ENCODE measurements at places on chromosomes 11 and 22.
A peak's percentile ranks its signal among the peaks of the same experiment; 100 is the strongest.

GRCh38 chr11:32171445-32171844 is 80.6 kb downstream of the RCN1 start:
- DNase-seq = no peak

DNA sequence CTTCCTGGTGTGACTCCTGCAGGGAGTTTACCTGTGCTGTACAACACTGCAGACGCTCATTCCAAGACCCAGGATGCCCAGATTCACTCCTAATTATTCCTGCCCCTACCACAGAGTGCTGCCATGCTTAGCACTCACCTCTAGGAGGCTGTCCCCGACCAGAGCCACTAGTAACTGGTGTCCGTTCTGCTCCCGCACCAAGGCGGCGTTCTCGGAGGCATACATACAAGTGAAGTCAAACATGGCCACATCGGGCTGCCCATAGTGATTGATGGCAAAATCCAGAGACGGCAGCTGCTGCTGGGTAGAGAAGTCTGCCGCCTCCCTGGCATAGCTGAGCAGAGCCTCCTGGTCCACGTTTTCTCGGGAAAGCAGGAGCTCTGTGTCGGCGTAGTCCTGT is 122.3 kb upstream of the BID start:
- DNase-seq = no peak

GRCh38 chr11:4543561-4543960 is 1.4 kb upstream of the OR52M1 start:
- no peak for DNase-seq

DNA sequence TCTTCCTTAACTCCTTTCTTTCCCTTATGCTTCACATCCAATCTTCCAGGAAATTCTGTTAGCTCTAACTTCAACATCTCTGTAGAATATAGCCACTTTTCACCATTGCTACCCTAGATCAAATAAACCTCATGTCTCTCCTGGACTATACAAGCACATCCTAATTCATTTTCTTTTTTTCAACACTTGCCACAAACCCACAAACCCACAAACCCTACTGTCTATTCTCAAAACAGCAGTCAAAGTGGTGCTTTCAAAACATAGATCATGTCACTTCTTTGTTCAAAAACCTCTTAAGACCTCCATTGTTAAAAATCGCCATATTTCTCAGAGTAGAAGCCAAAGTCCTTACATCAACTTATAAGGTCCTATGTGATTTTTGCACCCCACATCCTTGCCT is 94.3 kb downstream of the PIWIL4 start:
- no peak for DNase-seq

GRCh38 chr22:40484906-40485669 is 114.7 kb downstream of the SGSM3 start:
- DNase-seq = no peak

- peak; percentile 91 for DNase-seq
Measured at GRCh38 chr22:20429254-20430100, 8.1 kb downstream of the SCARF2 start.

DNA sequence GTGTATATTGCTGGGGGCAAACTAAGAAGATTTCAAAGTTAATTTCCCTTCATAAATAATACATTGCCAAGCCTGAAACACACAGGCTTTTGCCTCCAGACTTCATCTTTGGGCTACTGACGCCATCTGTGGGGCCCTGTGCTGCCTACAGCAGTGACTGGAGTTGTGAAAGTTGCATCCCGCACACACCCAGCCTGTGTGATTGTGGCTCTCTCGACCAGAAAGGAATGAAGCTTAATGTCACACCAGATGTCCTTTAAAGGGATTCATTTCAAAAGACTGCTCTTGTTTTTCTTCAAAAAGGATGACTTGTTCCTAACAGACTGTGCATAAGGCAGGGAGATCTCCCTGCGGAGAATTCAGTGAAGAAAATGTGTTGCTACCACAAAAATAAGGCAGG is 210.5 kb downstream of the FAM181B start:
- no peak for DNase-seq

DNA sequence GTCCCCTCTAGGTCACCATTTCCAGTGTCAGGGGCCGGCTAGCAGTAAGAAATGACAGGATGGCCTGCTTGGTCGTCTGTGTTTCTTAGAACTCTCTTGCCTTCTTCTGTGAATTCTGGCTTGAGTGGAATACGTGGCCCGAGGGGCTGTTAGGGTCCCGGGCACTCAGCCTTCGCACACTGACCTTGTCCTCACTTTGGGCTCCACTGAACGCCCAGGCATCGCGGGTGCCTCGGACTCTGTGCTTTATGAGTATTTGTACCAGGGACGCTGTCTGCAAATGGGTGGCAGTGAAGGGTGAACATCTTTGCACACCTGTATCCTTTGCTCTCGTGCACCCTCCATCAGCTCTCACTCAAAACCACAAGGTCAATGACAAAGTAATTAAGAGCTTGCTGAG is 123.4 kb upstream of the ANO1 start:
- no peak for DNase-seq

DNA sequence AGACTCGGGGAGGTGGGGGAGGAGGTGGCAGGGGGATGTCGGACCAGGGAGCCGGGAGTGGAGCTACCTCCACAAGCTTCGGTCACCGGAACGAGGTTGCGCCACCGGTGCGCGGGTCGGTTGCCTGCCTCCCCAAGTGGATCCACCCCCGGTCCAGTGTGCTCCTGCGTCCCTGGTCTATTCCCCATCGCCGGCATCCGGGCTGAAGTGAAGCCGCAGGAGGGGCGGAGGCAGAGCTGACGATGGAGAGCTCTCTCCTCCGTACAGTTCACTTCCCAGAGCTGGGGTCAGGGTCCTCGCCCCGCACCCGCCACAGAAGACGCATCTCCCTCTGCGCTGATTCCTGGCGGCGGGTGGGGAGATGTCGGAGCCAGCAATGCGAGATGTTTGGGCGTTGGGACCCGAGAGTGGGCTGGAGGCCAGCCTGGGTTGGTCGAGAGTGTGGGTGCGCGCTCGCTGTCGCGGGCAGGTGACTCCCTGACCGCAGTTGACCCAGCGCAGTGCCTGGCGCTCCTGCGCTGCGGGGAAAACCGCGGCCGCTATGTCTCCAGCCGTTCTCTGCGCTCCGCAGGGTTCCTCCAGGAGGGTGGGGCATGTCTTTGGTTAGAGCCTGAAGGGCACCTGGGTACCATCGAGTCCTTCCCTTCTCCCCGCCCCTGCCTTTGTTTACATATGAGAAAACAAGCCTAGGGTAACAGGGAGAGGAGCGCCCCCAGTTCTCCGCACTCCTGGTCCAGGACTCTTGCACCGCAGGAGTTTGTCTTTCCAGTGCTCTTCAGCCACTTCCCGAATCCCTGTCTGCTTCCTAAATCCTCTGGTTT is 1.7 kb downstream of the C11orf96 start:
- DNase-seq = peak; percentile 34

GRCh38 chr11:56659755-56660154 is 3.7 kb upstream of the OR5AR1 start:
- no peak for DNase-seq

DNA sequence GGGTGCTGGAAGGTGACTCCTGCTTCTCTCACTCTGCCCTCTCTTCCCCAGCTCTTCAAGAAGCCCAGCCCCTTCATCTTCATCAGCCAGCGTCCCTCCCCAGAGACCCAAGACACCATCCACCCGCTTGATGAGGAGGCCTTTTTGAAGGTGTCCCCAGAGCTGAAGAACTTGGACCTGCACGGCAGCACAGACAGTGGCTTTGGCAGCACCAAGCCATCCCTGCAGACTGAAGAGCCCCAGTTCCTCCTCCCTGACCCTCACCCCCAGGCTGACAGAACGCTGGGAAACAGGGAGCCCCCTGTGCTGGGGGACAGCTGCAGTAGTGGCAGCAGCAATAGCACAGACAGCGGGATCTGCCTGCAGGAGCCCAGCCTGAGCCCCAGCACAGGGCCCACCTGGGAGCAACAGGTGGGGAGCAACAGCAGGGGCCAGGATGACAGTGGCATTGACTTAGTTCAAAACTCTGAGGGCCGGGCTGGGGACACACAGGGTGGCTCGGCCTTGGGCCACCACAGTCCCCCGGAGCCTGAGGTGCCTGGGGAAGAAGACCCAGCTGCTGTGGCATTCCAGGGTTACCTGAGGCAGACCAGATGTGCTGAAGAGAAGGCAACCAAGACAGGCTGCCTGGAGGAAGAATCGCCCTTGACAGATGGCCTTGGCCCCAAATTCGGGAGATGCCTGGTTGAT is 12.6 kb downstream of the IL10RA start:
- no peak for DNase-seq

- DNase-seq = no peak
Measured at GRCh38 chr22:48554893-48555572, 1272.6 kb downstream of the BRD1 start.

DNA sequence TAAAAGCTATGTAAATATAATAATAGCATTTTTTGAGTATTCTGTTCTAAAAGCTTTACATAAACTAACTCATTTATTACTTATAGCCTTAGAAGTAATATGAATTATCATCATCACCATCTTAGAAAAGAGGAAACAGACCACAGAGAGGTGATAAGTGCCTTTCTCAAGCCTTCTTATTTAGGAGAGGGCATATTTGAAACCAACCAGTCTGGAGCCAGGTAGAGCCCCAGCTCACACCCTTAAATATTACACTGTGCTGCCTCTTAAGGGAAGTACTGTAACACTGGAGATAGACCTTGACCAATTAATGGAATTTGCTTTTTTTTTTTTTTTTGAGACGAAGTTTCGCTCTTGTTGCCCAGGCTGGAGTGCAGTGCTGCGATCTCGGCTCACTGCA is 2.3 kb downstream of the BCO2 start:
- DNase-seq = no peak

- DNase-seq = no peak
Measured at GRCh38 chr22:19889951-19890350, 35.3 kb upstream of the GNB1L start.

- DNase-seq = no peak
Measured at GRCh38 chr11:78841456-78842060, 266.9 kb upstream of the NARS2 start.

DNA sequence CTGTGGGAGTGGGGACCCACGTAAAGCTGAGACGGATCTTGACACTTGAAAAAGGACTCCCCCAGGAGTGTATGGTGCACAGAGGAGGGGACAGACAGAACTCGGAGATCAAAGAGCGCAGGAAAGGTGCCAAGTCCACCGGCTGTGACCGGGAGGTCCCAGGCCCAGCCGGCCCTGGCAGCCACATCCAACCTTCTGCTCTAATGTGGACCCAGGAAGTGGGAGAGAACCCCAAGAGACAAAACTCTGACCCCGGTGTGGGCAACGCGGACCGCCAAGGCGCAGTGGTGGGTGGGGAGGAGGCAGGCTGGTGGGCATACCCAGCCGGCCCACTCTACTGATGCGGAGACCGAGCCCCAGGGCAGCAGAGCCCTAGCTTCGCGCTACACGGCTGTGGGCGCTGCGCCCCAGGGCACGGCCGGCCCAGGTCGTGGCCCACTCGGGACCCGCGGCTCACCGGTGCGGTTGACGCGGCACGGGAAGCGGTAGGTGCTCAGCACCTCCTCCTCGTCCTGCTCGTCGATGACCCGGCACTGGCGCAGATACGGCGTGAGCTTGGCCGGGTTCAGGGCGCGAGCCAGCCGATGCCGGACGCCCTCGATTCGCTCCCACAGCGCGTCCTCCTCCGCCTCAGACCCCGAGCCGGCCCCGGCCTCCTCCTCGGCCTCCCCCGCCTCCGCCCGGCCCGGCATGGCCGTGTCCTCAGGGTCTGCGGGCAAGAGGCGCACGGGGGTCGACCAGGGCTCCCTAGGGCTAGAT is 527 bp downstream of the CARD10 start:
- DNase-seq = no peak

DNA sequence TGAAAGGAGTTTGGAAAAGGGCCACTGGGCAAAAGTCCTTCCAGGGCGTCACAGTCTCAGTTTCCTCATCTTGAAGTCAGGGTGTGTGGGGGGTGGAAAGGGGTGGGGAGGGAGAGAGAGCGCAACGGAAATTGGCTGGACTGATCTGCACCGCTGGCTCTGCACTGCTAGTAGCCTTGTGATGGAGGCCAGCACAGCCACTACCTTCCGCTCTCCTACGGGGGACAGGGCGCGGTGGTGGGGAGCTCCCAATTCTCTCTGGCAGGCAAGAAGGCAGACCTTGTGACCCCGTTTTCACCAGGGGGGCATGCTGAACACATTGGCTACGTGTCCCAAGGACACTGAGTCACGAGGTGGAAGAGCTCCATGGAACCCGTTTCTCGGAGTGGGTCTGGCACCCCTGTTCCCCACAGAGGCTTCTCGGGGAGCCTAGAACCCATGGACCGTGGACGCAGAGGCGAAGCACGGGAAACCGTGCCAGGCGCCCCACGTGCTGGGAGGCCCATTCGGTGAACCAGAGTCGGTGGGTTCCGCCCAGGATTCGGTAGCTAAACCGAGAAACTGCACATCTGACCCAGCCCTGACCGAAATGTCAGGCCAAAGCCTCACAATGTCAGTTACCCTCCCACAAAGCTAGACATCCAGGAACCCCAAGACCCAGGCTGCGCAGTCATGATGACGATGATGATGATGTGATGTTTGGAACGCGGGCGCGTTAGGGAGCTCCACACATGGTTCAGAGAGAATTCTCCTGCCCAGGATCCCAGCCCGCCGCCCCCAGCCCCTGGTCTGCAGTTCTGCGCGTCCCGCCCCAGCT is 28.3 kb upstream of the WNT11 start:
- DNase-seq = peak; percentile 50

DNA sequence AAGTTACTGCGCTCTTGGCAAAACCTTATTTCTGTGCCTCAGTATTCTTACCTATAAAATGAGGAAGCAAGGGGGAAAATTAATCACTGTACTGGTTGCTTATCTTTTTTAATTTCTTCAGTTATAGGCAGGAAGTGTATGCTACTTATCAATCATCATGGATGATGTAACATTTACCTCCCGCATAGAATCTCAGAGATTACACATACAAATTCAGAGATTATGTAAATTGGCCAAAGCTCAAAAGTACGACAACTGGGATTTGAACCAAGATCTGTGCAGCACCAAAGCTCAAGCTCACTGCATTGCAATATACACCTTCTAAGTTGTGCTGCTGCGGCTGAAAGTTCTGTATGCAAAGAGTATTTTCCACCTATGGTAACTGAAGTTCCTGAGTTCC is 83.0 kb downstream of the PDHX start:
- no peak for DNase-seq

GRCh38 chr22:45768490-45768889 is 96.9 kb downstream of the ATXN10 start:
- no peak for DNase-seq

DNA sequence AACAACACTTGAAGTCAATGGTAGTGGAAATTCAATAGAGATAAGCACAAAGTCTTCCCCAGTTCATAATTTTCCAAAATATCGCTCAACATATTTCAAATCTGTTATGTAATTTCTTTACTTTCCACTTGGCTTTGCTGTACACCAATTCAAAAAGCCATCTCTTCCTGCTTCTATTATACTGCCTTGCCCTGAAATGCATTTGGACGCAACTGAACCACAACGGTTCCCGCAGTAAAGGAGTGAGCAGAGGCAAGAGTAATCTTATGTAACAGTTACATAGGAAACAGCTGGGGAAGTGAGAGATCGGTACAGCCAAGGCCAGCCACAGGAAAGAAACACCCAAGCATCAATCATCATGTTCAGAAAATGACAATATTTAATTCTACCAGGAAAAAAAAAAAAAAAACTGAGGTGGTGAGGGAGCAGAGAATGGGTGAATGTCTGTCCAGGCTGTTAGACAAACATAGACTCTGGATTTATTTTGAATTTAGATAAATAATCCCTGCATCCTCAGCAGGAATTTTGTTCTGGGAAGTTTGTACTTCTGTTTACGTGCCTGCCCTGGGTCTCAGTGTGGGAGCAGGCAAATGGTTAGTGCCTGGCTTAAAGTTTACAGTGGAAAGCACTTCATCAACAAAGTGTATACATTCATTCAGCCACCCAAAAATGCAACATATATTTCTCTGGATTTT is 392.2 kb downstream of the ETS1 start:
- peak; percentile 74 for DNase-seq

- DNase-seq = no peak
Measured at GRCh38 chr11:43818220-43818619, 62.4 kb upstream of the ALKBH3 start.

GRCh38 chr11:130209128-130209932 is 49.7 kb downstream of the ST14 start:
- no peak for DNase-seq

Measured in activated naive CD4-positive, alpha-beta T cell treated with anti-CD3 and anti-CD28 coated beads, Interleukin-2, amount 10 ng/mL, durations not matched to agents 7 days and 5 days (primary cell).